HFFc6 (cell line): ENCODE measurements at places on chromosomes 7 and 10.

DNA sequence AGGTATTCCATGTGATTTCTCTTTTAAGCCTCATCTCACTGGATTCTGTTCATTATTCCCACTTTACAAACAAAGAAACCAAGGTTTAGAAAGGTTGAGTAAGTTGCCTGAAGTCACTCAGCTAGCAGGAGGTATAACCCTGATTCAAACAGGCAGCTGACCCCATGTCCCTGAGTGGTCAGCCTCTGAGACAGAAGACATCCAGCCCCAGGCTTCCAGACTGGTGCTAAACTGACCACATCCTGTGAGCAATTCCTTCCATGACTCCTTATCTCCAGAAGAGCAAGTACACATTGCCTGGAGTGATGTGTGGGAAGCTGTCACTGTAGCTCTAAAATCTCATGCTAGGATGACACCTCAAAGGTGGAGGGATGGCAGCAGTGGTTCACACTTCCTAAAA lies 3.7 kb downstream of the PLPP4 start:
- DNase-seq, result peak; percentile 99

- DNase-seq, result no peak
Measured at GRCh38 chr7:8514781-8515519, 81.5 kb downstream of the NXPH1 start.

DNA sequence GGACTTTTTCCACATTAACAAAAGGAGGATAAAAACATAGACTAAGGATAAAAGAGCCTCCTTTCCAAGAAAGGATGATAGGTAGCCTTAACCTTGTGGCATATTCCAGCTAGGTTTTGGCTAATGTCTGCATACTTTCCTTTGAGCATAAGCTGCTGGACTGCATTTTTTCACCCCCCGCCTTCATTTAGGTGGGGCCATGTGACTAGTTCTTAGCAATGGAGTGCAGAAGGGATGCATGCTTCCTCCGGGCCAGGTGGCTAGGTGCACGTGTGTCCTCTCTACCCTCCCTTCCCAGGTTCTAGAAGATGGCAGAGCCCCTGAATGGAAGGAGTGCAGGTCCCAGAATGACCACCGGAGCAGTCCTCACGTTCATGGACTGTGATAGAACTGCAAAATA lies 59.8 kb downstream of the BPGM start:
- DNase-seq, result no peak

- no peak for DNase-seq
Measured at GRCh38 chr7:105831824-105832535, 44.4 kb downstream of the ATXN7L1 start.
